HT-29 (cell line): ENCODE measurements at places on chromosomes 12 and 14. TPM values are rescaled to one million over a fixed set of nuclear protein-coding genes. Genes with fewer than 3 reads are reported as not detected.

GRCh38 chr12:96117460-96117859 is 76.7 kb upstream of the ELK3 start:
- DNase-seq, result no peak

- DNase-seq, result no peak
Observed at GRCh38 chr12:22173177-22173576, 127.2 kb downstream of the CMAS start.

GRCh38 chr14:64707661-64708060 is 3.4 kb downstream of the PLEKHG3 start:
- peak; percentile 52 for DNase-seq

DNA sequence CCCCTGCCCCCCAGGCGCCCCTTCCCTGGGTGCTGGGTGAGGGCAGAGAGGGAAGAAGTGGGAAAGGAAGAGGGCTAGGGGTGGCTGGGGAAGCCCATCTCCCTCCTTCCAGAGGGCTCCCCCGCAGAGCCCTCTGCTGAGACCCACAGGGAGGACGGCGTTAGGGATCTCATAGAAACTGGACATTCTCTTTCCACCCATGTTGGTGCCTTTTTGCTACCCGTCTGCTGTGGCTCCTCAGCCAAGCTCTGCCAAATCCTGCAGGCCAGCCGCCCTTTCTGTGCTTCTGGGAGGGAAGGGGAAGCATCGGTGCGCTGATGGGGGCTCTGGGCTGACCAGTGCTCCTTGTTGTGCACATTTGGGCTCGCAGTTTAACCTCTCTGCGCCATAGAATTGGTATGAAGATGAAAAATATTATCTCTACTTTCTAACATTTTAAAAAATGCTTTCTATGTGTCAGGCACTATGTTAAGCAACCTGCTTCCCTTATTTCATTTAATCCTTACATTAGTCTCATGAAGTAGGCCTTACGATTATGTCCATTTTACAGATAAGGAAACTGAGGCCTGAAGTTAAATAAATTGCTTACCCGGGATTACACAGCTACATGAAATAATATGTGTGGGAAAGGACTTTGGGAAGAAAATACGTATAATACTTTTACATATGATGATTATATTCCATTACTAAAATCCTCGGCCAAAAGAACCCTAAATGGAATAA is 981 bp downstream of the SLC48A1 start:
- DNase-seq, result no peak

- DNase-seq, result no peak
Observed at GRCh38 chr14:72164420-72165228, 232.4 kb downstream of the RGS6 start.

- DNase-seq, result peak; percentile 58
Observed at GRCh38 chr14:72420749-72421474, 473.0 kb downstream of the DPF3 start.

GRCh38 chr14:55749201-55749812 is 169.3 kb downstream of the KTN1 start:
- no peak for DNase-seq

TMTC1 gene
- total RNA-seq, result 0.23 and 0.38 TPM in 2 replicates

GLTP gene
- total RNA-seq, result 23.7 and 25.7 TPM in 2 replicates

PDZRN4 gene
- total RNA-seq, result not detected in 2 replicates

DAAM1 gene
- total RNA-seq, result 2.6 and 8.5 TPM in 2 replicates

TRIM9 gene
- total RNA-seq, result not detected in 2 replicates

FBXL14 gene
- 43.5 and 45.5 TPM in 2 replicates for total RNA-seq

GAS2L3 gene
- 6.2 and 6.8 TPM in 2 replicates for total RNA-seq
